NCI-H526 treated with DMSO at 0.1 percent for 48 hours (cell line): ENCODE measurements at places on chromosomes 6 and 20.
A peak's percentile ranks its signal among the peaks of the same experiment; 100 is the strongest.

- no peak for DNase-seq
These were observed 584.4 kb downstream of the PTPRT start for GRCh38 chr20:42604998-42605956.

GRCh38 chr6:125955973-125956372, 597 bp upstream of the HINT3 start:
- DNase-seq = no peak

- peak; percentile 17 for DNase-seq
These were observed 17.3 kb upstream of the ID1 start for GRCh38 chr20:31587545-31588389.

GRCh38 chr20:53711333-53712211, 117.9 kb upstream of the ZNF217 start:
- no peak for DNase-seq
